ENCODE measurements at places on chromosomes 7 and 10. TPM values are rescaled to one million over a fixed set of nuclear protein-coding genes. Genes with fewer than 3 reads are reported as not detected.
A peak's percentile ranks its signal among the peaks of the same experiment; 100 is the strongest.

GRCh38 chr10:70832852-70833528 lies 17.2 kb downstream of the SGPL1 start:
- peak; percentile 84 for DNase-seq
- H3K27me3 ChIP-seq: no peaks in the 10 kb centered on the region

DNA sequence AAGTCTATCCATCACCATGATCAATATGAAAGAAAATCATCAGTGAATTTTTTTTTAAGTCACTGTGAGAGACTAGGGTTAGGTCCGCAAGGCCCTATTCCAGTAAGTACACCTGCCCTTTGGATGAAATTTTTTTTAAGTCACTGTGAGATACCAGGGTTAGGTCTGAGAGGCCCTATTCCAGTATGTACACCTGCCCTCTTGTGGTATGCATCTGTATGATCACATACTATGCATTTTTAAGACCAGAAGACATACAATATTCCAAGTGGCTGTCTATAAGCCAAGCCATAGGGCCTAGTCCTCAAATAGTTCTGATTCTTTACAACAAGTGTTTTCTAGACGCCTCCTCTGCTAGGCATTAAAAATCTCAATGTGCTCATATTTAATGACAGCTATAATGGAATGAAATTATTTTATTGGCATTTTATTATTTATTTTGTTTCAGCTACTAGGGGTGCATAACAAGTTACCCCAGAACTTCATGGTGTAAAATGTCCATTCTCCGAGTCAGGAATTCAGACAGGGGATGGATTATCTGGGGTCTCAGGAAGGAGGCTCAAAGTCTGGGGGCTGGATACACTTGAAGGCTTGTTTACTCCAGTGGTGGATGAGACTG lies 53.1 kb downstream of the TEX36 start:
- H3K4me3 ChIP-seq: no peak overlapping the region
- no peaks in the 10 kb centered on the region for H3K36me3 ChIP-seq
- H3K4me1 ChIP-seq: no peaks in the 10 kb centered on the region

- peak; percentile 56 for DNase-seq
- H3K27ac ChIP-seq: peak overlapping the region; percentile 98
- no peaks in the 10 kb centered on the region for H3K36me3 ChIP-seq
- no peak overlapping the region for H3K4me3 ChIP-seq
These were observed 193.6 kb downstream of the JCAD start for GRCh38 chr10:29865700-29866355.

GRCh38 chr7:50808282-50808888 lies 25.7 kb upstream of the GRB10 start:
- no peak overlapping the region for H3K27ac ChIP-seq
- no peaks in the 10 kb centered on the region for H3K36me3 ChIP-seq
- H3K4me3 ChIP-seq: no peak overlapping the region

DNA sequence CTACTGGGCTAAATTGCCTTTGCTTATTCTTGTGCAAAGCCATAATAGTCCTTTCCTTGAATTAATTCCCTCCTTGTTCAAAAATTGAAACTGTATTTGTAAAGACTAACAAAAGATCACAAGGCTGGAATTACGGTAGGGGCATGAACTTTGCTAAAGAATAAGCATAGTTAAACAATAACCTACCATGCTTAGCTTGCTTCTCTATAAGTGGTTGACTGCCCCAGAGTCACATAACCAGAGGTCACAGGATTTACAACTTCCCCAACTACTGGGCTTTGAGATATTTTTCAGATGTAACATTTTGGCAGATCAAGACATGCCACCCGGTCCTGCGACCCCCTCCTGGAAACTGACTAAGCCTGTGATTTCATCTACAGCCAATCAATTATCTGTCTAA lies 181.4 kb downstream of the GPAM start:
- no peak overlapping the region for H3K27ac ChIP-seq
- no peaks in the 10 kb centered on the region for H3K4me1 ChIP-seq
- no peaks in the 10 kb centered on the region for H3K36me3 ChIP-seq

- H3K27ac ChIP-seq: no peak overlapping the region
- no peak overlapping the region for H3K4me3 ChIP-seq
- H3K4me1 ChIP-seq: peaks cover 7% of the 10 kb centered on the region
- H3K36me3 ChIP-seq: no peaks in the 10 kb centered on the region
These were observed 53.3 kb downstream of the WIPF3 start for GRCh38 chr7:29859524-29860185.

DNA sequence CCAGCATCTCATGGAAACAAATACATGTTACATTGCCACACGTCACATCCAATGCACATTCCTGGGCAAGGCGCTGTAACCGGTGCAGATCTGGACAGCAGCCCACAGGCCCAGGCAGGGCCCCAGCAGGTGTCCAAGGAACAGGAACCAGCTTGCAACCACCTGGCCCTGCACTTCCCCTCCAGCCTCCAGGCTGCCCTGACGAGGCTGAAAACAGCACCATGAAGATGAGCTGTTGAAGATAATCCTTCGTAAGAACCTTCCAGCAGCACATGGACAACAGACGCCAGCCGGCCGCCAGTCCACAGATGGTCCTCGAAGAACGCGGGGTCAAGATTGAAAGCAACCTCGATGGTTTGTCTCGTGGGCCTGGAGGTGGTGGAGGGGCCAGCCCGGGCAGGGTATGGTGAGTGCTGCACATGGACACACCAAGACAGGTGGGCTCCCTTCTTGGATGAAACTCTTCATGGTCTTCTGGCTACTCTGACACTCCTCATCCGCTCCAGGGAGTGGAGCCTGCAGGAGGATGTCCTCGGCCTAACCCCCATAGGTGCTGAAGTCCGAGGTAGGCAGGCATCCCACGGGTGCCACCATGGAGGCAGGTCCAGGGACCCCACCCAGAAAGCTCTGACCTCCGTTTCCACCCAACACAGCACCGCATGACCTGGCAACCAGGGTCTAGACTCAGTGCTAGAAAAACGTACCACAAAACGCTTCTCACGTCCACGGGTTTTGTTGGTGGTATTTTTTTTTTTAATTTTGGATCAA lies 22.9 kb downstream of the PDGFA start:
- no peak overlapping the region for H3K27ac ChIP-seq
- H3K4me3 ChIP-seq: no peak overlapping the region
- no peak for DNase-seq
- H3K36me3 ChIP-seq: peaks cover 11% of the 10 kb centered on the region
- H3K4me1 ChIP-seq: no peaks in the 10 kb centered on the region

- no peaks in the 10 kb centered on the region for H3K27me3 ChIP-seq
- DNase-seq: no peak
- H3K36me3 ChIP-seq: no peaks in the 10 kb centered on the region
- no peak overlapping the region for H3K4me3 ChIP-seq
- H3K27ac ChIP-seq: no peak overlapping the region
These were observed 221.5 kb downstream of the INHBA start for GRCh38 chr7:41481353-41481752.

DNA sequence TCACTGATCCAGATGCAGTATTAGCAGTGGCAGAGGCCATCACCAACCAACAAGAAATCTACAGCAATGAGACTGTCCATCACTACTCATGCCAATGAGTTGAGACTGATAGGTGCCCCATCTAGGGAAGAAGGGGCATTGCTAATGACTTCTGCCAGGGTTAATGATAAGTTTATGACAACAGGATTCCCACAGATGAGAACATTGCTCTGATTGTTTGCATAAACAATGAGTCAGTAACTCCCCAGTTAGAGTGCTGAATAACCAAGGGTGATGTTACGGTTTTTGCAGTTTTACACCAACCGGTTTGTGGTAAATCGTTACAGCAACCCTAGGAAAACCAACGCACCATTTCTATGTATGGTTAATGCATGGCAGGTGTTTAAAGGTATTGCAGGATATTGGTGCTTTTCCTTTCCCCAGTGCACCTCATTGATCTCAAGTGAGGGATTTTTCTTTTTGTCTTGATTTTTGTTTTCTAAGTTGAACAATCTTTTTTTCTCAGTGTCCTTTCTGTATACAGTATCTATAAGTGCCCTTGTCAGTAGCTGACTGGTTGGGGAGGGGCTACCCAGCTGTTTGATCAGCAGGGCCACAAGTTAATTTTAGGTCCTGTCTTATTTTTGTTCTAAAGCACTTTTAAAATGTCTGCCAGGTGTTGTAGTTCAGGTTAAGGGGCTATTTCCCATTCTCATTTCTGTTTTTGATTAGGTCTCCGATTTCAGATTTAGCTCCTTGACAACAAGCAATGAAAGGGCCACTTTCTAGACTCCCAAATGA lies 3.9 kb upstream of the CSGALNACT2 start:
- no peaks in the 10 kb centered on the region for H3K36me3 ChIP-seq
- peak; percentile 50 for DNase-seq
- H3K4me3 ChIP-seq: no peak overlapping the region
- H3K4me1 ChIP-seq: peaks cover 19% of the 10 kb centered on the region
- no peaks in the 10 kb centered on the region for H3K27me3 ChIP-seq
- H3K27ac ChIP-seq: no peak overlapping the region

- peak overlapping the region; percentile 84 for H3K27ac ChIP-seq
- H3K36me3 ChIP-seq: no peaks in the 10 kb centered on the region
- DNase-seq: peak; percentile 96
- H3K4me1 ChIP-seq: peaks cover 81% of the 10 kb centered on the region
- H3K27me3 ChIP-seq: no peaks in the 10 kb centered on the region
- peak overlapping the region; percentile 42 for H3K4me3 ChIP-seq
These were observed 44.1 kb downstream of the SGMS1 start for GRCh38 chr10:50579491-50580261.

DNA sequence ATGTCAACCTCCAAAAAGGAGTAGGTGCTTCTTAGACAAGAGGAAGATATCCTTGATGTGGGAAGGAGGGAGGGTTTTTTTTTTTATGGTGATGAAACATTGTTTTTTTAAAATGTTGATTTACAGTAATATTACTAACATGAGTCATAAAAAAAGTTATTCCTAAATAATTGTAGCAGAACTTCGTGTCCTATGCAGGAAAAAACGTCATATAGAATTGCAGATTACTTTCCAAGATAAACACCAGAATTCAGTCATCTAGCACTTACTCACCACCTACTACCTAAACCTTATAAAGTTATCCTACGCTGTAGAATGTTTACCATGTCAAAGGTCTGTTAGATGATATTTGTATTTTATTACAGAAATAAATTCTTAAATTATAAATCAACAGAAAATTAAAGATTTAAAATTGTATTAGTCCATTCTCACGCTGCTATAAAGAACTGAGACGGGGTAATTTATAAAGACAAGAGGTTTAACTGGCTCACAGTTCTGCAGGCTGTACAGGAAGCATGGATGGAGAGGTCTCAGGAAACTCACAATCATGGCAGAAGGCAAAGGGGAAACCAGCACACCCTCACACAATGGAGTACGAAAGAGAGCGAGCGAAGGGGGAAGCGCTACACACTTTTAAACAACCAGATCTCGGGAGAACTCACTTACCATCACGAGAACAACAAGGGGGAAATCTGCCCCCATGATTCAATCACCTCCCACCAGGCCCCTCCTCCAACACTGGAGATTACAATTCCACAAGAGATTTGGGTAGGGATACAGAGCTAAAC lies 105.2 kb upstream of the NEBL start:
- H3K4me3 ChIP-seq: no peak overlapping the region
- H3K27ac ChIP-seq: no peak overlapping the region
- no peaks in the 10 kb centered on the region for H3K27me3 ChIP-seq
- H3K4me1 ChIP-seq: peaks cover 13% of the 10 kb centered on the region

- H3K4me3 ChIP-seq: no peak overlapping the region
- peaks cover 25% of the 10 kb centered on the region for H3K4me1 ChIP-seq
- no peak for DNase-seq
- no peaks in the 10 kb centered on the region for H3K36me3 ChIP-seq
- H3K27me3 ChIP-seq: no peaks in the 10 kb centered on the region
- H3K27ac ChIP-seq: peak overlapping the region; percentile 89
These were observed 101.0 kb upstream of the KCNMA1 start for GRCh38 chr10:77738496-77739158.

DNA sequence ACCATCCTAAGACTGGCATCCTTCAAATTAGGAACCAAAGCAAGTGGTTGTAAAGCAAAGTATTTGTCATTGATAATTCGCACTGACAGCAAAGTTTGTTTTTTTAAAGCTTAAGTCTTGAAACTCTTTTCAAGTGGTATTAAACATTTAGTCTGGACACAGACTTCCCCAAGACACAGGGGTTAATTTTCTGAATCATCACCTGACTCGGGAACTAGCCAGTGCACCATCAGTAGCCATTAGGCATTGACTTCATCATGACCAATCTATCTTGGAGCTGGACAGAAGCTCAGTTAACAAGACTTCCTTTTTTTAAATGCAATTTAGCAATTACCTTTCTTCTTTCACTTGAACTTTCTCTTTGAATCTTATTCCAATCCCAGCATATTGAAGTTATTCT lies 210.6 kb downstream of the ZNF365 start:
- H3K27ac ChIP-seq: no peak overlapping the region
- no peaks in the 10 kb centered on the region for H3K4me1 ChIP-seq
- no peak for DNase-seq
- no peaks in the 10 kb centered on the region for H3K27me3 ChIP-seq

GRCh38 chr10:129877773-129878371 lies 86.2 kb downstream of the EBF3 start:
- no peak for DNase-seq
- no peaks in the 10 kb centered on the region for H3K36me3 ChIP-seq
- H3K27ac ChIP-seq: no peak overlapping the region
- no peak overlapping the region for H3K4me3 ChIP-seq
- H3K4me1 ChIP-seq: no peaks in the 10 kb centered on the region

DNA sequence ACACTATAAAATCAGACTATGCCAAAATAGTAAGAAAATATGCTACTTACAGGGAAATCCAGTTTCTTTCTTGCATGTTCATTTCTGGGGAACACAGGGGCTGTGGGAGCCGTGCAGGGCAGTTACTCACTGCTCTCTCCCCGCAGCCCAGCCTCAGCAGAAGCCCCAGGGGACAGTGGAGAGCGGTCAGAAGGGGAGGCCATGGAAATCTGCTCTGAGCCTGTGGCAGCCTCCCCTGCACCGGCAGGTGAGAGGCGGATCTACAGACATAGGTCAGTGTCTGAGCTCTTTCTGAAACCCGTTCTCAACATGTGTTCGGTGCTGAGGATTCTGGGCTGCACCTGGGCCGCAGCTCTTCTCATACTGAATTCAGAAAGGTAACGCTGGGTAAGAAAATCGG lies 2.9 kb downstream of the ZNF511 start:
- peaks cover 11% of the 10 kb centered on the region for H3K4me1 ChIP-seq
- H3K4me3 ChIP-seq: no peak overlapping the region
- no peak for DNase-seq
- H3K27ac ChIP-seq: no peak overlapping the region

FOXK1 gene
- total RNA-seq: 77.3 TPM

MCM10 gene
- total RNA-seq: 24.5 TPM

CPA1 gene
- not detected for total RNA-seq

EBF3 gene
- total RNA-seq: not detected

FBXL13 gene
- total RNA-seq: 19.4 TPM

MRLN gene
- not detected for total RNA-seq

CALCR gene
- not detected for total RNA-seq

ELMO1 gene
- total RNA-seq: 5.0 TPM

C7orf33 gene
- total RNA-seq: not detected

EPHB6 gene
- total RNA-seq: 39.2 TPM

ELN gene
- not detected for total RNA-seq
